Frontal cortex (tissue), 4 donors: ENCODE measurements at places on chromosomes 12 and 14. TPM values are rescaled to one million over a fixed set of nuclear protein-coding genes. Genes with fewer than 3 reads are reported as not detected.

- no peak for DNase-seq
Measured at GRCh38 chr12:53313996-53314395, 7.4 kb downstream of the AAAS start.

- DNase-seq, result no peak
Measured at GRCh38 chr12:90858252-90858651, 96.7 kb downstream of the CCER1 start.

EGLN3 gene
- 9.0 TPM for total RNA-seq

SMCO2 gene
- total RNA-seq, result not detected

SLC17A8 gene
- 11.0 TPM for total RNA-seq

DNA sequence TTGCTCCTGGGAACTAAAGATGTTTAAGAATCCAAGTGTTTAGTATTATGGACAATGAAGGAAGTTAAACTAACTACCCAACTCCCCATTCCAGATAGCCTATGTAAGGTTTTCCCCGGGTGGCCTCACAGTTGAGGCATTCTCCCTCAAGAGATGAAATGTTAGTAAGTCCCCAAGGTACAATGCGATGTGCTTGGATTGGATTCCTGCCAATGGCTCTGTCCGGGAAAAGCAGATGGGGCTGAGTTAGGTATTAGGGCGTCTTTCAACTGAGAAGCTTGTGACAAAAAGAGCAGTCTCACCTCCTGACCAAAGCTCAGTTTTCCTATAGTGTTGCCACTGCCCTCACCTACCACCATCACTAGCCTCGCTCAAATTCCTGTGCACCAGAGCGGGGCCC lies 64.8 kb upstream of the E2F7 start:
- DNase-seq, result no peak

- DNase-seq, result no peak
Measured at GRCh38 chr12:121513464-121514183, 67.2 kb downstream of the KDM2B start.

ATL1 gene
- total RNA-seq, result 95.8 TPM

ITGB7 gene
- not detected for total RNA-seq

PTPRO gene
- 204 TPM for total RNA-seq

PRH2 gene
- total RNA-seq, result not detected

RHOJ gene
- 4.5 TPM for total RNA-seq

DNA sequence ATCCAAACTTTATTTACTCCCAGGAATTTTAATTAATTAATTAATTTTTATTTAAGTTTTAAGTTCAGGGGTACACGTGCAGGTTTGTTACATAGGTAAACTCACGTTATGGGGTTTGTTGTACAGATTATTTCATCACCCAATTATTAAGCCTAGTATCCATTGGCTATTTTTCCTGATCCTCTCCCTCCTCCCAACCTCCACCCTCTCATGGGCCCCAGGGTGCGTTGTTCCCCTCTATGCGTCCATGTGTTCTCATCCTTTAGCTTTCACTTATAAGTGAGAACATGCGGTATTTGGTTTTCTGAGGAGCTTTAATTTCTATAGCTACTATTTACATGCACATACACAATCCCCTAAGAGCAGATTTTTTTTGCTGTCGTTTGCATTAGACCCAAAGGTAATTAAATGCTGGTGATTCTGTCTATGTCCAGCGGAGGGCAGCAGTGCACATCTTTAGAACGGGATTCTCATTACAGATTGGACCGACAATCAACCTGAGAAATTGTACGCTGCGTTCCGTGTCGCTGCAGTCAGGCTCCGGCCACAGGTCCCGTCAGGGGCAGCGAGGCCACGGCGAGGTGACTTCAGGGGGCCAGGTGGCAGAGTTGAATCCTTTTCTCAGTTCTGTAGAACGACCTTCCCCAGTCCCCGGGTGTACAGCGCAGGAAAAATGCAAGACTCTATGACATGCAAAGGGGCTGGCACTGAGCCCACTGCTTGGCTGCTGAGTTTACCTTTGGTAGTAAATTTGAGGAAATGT lies 11.6 kb downstream of the TMEM30B start:
- DNase-seq, result no peak

DNA sequence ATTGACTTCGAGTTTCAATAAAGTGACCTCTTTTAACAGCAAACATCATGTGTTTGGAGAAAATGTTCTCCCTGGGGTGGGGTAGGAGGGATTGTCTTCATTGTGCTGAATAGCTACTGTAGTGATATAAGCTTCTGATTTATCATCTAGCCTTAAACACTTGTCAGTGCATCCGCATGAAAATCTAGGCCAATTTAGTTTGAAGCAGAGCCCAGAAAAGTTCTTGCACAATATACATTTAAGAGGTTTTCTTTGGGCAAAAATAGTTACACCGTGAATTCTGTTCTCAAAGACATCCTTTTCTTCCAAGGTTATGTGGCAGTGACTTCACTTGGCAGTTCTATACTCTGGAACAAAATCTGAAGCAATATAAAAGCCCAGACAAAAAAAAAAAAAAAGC lies 136.0 kb upstream of the IFNG-AS1 start:
- DNase-seq, result no peak

DNA sequence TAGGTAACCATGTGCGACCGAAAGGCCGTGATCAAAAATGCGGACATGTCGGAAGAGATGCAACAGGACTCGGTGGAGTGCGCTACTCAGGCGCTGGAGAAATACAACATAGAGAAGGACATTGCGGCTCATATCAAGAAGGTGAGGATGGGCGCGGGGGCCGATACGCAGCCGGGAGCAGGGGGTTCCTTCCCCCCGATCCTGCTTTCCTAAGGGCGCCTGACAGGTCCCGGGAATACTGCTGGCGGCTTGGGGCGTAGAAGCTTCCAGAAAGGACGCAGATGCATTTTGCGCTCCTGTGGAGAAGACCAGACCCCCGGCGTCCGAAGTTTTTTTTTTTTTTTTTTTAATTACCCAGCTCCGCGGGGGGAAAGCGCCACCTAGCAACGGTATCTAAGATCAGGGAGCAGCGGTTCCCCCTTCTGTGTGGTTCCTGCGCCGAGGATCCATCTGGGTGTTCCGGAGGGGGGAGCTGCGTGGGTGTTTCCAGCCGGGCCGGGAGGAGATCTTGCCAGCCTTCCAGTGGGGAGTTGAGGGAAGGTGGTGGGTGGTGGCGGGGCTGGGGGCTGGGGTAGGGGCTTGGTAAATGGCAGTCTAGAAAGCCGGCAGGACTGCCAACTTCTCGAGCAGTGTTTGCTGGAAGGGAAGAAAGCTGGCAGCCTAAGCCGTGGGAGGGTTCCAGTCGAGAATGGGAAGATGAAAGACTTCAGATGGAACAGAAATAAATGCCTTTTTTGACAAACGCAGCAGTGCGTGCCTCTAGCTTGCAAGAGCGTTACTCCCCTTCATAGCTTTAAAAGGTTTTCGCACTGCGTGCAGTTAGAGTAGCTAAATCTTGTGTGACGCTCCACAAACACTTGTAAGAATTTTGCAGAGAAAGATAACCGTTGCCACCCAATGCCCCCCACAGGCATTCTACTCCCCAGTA lies 764 bp downstream of the DYNLL1 start:
- DNase-seq, result peak; percentile 80

DNA sequence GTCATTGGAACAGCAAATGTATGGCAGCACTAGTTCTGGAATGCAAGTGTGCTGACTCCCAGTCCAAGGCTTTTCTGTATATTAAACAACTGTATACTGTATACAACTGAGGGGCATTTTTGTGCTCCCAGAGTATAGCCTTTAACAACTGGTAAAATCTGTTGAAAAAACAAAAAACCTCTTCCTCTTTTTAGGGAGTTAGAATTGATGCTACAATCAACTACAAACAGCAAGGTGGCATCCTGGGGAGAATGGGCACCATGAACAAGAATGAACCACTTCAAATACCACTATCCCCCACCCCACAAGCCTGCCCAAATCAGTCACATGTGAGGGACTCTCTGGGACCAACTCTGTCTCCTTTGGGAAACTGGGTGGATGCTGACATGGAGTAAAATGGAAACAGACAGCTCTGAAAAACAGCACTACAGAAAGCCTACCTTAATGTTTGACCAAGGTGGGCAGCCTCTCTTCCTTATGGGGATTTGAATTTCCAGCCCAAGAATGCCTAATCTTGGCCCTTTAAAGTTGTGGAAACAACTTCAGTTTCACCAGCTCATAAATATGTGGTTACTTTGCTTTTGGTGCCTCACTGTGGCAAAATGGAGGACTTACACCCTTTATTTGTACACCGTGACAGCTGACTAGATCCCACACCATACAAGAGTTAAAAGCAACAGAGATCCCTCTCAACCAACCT lies 7.5 kb downstream of the VTI1B start:
- DNase-seq, result peak; percentile 17

DNA sequence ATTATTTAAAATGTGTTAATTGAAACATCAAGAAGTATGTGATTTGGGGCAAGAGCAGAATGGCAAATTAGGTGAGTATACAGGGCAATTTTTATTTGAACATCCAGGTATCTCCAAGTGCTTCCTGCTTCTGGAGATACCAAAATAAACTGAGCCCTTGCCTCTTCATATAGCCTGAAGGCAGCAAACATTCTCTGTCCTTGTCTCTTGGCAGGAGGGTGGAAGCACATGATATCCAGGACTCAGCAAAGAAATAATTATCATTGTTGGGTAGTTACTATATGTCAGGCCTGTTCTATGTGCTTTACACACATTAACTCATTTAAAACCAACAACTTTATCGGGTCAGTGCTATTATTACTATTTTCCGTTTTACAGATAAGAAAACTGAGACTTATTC lies 12.5 kb downstream of the LIN7A start:
- no peak for DNase-seq

GRCh38 chr12:81888961-81889360 lies 129.8 kb upstream of the PPFIA2 start:
- no peak for DNase-seq

RTL1 gene
- not detected for total RNA-seq

TMPRSS12 gene
- not detected for total RNA-seq

DNA sequence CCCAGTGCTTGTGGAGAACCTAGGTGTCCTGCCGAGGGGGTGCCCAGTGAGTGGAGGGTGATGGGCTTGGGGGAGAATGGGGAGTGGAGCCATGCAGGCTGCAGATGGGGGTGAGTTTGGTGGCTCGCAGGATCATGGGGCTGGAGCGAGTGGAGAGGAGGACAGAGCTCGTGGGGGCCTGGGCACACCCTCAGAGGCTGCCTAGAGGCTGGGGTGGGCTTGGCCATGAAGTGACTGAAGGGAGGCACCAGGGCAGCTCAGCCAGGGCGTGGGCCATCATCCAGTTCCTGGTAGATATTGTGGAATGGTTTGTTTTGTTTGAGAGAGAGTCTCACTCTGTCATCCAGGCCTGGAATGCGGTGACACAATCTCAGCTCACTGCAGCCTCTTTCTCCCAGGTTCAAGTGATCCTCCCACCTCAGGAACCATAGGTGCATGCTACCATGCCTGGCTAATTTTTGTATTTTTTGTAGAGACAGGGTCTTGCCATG lies 43.4 kb upstream of the AMN start:
- no peak for DNase-seq

GRCh38 chr12:71652656-71653055 lies 11.0 kb downstream of the ZFC3H1 start:
- DNase-seq, result no peak

CISTR gene
- total RNA-seq, result not detected

DNA sequence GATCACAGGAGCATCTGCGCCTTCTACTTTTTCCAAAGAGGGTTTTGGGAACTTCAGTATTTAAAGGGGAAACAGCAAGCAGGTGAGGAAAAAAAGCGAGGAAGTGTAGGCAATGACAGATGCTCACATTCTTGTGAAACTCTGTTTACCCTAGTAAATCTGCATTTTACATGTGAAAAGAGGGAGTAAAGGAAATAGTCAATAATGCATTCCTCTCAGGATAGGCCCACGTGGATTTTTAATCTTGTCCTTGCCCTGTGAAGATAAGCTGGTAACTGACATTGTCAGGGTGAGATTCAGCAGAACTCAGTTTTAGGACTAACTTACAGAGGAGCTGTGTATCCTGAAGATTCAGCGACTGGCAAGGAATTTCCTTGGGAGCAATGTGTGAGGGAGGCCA lies 1119.2 kb upstream of the TMEM132C start:
- no peak for DNase-seq

PPP4R4 gene
- 1.6 TPM for total RNA-seq

DNA sequence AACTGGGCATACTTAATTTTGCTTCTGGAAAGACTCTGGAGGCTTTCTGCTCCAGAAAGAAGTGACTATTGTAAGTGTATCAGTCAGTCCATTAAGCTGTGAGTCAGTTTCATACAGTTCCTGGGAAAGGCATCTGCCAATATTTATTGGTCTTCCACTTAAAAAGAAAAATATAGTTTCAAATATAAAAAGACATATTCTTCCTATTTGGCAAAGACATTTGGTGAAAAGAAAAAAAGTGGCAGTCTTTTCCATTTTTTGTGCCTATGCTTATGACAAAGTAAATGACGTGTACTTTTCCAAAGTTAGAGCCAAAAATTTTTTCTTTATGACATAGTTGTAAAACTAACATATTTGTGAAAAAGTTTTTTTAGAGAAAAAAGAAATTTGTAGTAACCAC lies 12.3 kb downstream of the TMEM30B start:
- no peak for DNase-seq

SCN8A gene
- total RNA-seq, result 46.1 TPM

DNA sequence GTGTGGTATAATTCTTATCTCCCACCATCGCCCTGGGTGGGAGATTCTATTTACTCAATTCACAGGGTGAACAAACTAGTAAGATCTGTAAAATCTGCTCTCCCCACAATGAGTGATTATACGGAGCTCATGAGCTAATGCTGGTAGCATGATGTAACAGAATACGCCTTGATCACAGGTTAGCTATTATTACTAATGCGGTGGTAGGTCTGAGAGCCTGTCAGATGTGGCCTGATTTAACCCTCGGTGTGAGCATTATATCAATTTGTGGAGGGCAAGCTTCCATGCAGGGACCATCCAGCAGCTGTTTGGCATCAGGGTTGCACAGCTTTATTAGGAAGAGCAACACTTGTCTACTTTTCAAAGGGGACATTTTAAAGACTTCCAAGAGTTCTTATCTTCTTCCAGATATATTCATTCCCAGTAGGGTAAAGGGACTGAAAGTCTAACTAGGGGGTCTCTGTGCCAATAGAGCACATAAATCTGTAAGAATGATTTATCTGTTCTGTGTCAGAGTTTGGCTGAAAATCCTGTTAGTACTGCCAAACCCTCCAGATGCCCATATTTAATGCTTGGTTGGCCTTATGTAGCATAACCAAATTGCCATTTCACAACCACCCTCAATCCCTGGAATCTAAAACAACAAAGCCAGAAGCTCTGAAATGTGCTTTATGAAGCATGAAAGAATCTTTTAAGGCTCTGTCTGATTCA lies 18.7 kb downstream of the TSHR start:
- no peak for DNase-seq

DNA sequence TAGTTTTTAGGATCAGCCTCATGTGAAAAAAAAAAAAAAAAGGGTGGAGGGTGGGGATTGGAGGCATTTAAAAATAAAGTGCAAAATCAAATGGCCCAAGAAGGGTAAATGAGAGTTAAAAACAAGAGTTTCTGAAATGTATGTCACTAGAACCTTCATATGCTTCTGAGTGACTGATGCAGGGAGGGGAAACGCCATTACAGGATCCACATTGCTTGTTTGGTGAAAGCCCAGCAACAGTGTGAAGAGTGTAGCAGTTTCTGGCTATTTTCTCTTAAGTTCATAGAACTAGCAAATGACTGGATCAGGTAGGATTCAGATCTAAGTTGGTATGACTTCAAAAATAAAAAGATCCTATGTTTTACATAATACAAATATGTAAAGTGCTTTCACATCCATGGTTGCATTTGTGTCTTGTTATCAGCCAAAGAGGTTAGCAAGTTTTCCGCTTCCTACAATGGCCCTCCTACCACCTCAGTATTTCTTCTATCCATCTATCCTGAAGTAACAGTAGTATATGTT lies 2.9 kb downstream of the CHPT1 start:
- DNase-seq, result no peak
